ENCODE measurements at places on chromosomes 5 and 9.

GRCh38 chr5:150948539-150948938 is 43.8 kb upstream of the ZNF300 start:
- DNase-seq: no peak

GRCh38 chr5:1008451-1009358 is at the start of gene NKD2:
NKD2 (plus strand) TSS chr5:1008802; CDS start chr5:1009058, 256 bp downstream.
- DNase-seq: no peak

GRCh38 chr5:14917719-14918118 is 46.1 kb upstream of the ANKH start:
- no peak for DNase-seq

- no peak for DNase-seq
These were observed 19.0 kb downstream of the OLFML2A start for GRCh38 chr9:124795881-124796431.

- DNase-seq: no peak
These were observed 2.0 kb downstream of the PDLIM7 start for GRCh38 chr5:177495243-177496060.

DNA sequence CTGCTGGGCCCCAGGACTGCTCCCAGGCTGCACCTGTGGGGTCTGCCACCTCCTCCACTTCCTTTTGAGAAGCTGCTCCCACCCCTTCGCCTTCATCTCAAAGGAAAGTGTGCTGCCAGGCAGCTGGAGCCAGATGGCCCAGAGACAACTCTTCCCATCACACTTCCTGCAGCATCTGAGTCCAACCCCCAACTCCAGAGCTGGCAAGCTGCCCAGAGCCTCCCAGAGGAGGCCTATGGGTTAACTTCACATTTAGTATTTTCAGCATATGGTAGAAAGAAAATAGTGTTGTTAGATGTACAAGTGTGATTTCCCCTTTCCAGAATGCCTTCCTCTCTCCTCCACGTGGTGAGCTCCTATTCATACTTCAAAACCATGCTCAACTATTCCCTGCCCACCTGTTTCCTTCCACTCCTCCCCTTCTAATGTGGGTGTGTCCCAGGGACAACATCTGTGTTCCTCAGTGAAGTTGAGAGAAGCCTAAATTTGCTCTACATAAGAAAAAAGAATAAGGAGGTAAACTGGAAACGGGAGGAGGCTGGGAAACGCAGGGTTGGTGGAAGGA is 38.6 kb upstream of the KCNMB1 start:
- DNase-seq: no peak

Measured in stimulated activated CD4-positive, alpha-beta T cell treated with anti-CD3 and anti-CD28 coated beads, Interleukin-15, amount 100 ng/mL, for 1 hour (primary cell).